ENCODE measurements at places on chromosomes 12 and 14.
A peak's percentile ranks its signal among the peaks of the same experiment; 100 is the strongest.

- DNase-seq: peak; percentile 66
Measured at GRCh38 chr12:122980183-122981035, at the start of gene ARL6IP4. Gene ARL6IP4, plus strand, starts transcription at chr12:122980681. Its CDS starts 459 bp downstream, at chr12:122981140.

- no peak for DNase-seq
Measured at GRCh38 chr12:41515953-41516352, 327.8 kb downstream of the PDZRN4 start.

- DNase-seq: no peak
Measured at GRCh38 chr14:97369901-97370300, 572.7 kb downstream of the VRK1 start.

GRCh38 chr14:48580692-48581091, 905.3 kb upstream of the MDGA2 start:
- DNase-seq: no peak

DNA sequence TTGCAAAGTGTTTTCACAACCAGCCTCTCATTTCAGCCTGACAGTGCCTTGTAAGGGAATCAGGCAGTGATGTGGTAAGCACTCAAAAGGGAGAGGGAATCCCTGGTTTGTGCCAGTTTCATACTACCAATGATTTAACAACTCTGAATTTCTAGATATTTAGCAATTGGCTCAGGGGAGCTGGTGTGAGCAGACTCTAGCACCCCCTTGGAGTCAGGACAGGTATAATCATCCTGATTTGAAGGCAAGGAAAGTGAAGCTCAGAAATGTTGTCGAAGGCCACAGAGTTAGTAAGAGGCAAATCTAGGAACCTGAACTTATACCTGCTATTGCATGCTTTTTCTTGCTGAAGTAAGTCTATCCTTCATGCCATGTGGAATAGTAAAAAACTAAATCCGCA, 63.1 kb upstream of the DACT1 start:
- no peak for DNase-seq

GRCh38 chr12:102951841-102952240, 5.6 kb upstream of the ASCL1 start:
- no peak for DNase-seq

GRCh38 chr14:22838631-22839041, 2.3 kb downstream of the MMP14 start:
- DNase-seq: peak; percentile 82

GRCh38 chr12:55925870-55926737, 1.6 kb downstream of the PYM1 start:
- DNase-seq: no peak

DNA sequence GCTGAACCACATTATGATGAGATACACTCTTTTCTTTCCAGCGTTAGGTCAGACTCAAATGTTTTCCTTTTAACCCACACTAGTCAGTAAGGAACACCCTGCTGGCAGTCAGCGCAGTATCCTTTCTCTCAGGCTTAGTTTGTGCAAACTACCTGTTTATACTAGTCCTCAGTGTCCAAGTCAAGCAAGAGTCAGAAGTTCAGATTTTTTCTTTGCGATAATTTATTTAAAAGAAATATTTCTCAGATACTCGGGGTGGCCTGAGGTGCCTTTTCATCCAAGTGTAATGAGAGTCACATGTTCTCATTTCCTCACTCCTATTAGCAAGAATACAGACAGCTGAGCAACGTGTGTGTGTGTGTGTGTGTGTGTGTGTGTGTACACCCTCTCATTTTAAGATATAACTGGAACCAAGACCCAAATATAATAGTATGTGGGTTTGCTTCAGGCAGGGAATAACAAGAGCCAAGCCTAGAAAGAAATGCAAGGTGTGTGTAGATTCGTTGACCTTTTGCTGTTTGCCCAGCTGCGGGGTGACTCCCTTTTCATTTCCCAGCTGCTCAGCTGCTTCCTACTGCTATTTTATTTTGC, 182.7 kb downstream of the KICS2 start:
- DNase-seq: peak; percentile 38

DNA sequence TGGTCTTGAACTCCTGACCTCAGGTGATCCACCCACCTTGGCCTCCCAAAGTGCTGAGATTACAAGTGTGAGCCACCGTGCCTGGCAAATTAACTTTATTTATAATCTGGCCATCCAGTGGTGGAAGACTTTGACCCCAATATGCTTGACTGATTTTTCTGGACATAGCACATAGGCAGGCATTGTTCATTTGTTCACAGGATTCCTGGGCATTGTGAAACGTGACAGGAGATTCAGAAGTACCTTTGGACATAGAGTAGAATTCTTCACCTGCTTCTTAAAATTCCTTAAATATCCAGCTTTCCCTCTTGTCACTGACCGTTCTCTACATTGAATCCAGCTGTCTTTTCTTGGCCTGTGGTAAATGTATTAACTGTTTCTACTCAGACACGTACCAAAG, 103.1 kb downstream of the SCN8A start:
- no peak for DNase-seq

GRCh38 chr12:65881348-65881961, 57.2 kb downstream of the HMGA2 start:
- DNase-seq: peak; percentile 76

GRCh38 chr12:122753319-122753650, 661 bp downstream of the DENR start:
- no peak for DNase-seq

- DNase-seq: no peak
Measured at GRCh38 chr14:94449930-94450329, 2.7 kb downstream of the SERPINA11 start.

GRCh38 chr12:51381226-51382079, 9.8 kb downstream of the GALNT6 start:
- peak; percentile 44 for DNase-seq

DNA sequence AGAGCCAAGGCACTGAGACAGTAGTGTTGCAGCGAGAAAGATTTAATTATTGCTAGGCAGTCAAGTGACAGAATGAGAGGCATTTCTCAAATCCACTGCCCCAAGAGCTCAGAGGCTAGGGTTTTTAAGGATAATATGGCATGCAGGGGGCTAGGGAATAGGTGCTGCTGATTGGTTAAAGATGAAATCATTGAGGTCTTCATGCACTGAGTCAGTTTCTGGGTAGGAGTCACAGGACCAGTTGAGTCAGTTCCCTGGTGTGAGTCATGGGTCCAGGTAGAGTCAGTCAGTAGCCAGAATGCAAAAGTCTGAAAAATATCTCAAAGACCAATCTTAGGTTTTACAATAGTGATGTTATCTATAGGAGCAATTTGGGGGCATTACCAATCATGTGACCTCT, 323.8 kb downstream of the RGS6 start:
- DNase-seq: no peak

DNA sequence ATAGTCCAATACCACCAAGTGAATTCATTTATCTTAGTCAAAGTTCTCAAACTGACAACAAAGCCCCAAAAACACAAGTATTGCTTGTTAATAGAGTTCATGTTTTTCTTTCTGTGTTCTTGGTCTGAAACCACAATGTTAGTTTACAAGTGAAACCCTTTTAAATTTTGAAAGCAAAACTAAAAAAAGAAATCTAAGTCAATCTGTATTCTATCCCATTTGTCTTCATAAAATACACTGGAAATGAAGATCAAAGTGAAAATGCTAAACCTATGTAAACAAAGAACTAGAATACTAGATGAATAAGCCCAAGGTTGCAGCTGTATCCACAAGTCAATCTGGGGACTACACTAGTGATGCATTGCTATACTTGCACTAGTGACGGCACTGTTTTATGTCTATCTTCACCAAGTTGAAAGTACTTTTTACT, 10.4 kb downstream of the MAP4K5 start:
- no peak for DNase-seq

DNA sequence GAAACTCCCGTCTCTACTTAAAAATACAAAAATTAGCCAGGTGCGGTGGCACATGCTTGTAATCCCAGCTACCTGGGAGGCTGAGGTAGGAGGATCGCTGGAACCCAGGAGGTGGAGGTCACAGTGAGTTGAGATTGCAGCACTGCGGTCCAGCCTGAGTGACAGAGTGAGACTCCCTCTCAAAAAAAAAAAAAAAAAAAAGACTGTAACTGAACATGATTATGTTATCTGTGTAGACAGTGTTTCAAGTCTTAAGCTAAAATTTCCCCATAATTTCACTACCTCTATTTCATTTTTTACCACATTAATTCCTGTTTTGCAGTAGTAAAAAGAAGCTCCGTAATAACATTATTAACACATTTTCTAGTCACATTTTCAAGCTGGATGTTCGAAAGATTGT, 5.4 kb downstream of the PLBD1 start:
- no peak for DNase-seq

GRCh38 chr12:116694653-116695463, 43.0 kb downstream of the SPRING1 start:
- no peak for DNase-seq

- DNase-seq: peak; percentile 91
Measured at GRCh38 chr14:69153152-69153872, 393 bp upstream of the DCAF5 start.

GRCh38 chr12:24822121-24822899, 126.6 kb downstream of the BCAT1 start:
- DNase-seq: peak; percentile 81

DNA sequence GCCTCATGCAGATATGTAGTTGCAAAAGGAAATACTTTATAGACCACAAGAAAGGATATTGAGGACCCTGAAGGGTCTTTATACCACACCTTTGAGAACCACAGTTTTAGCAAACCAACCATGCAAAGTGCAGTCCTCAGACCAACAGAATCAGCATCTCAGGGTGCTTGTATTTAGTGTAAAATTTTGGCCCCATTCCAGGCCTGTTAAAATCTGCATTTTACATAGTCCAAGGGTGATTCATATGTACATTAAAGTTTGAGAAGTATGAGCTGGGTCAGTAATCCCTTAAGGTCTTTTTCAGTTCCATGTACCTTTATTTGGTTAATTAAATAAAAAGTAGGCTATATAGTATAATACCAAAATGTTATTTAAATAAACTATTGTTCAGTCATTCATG, 91.2 kb downstream of the WNK1 start:
- DNase-seq: peak; percentile 77

DNA sequence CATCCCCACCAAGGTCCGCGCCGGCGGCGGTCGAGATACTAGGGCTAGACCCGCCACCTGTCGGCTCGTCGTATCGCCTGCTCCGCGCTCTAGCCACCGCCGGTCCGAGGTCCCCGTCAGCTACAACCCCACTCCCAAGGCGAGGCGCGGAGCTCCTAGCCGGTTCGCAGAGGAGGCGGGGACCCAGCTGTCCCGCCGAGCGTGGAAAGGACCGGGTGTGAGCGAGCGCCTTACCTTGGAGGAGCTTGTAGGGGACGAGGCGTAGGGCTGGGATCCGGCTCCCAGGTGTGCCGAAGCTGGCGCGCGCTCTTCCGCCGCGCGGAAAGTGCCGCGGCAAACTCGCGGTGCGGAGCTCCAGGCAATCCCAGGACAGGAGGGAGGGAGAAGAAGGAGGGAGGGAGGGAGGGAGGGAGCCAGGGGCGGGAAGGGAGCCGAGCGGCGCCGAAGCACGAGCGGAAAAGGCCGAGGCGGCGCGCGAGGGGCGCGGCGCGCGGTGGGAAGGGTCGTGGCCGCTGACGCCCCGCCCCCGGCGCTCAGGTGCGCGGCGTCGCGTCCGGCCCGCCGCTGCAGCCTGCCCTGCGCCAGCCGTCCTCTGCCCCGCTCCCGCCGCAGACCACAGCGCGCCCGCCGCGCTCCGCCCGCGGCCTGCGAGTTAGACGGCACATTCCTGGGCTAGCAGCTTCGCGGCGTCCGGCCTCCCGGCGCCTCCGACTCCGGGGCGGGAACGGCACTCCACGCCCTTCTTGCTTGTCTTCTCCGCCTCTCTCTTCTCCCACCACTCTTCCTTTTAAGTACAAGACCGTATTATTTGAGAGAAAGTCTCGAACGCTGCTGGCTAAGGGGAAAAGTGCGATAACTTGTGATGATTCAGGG, at the start of gene PAWR:
Gene PAWR, minus strand, starts transcription at position 327 of the 873 bp plus-strand sequence. CDS start 720 bp downstream, outside the sequence.
- peak; percentile 95 for DNase-seq

- no peak for DNase-seq
Measured at GRCh38 chr12:114286145-114286544, 119.8 kb downstream of the TBX5 start.

GRCh38 chr12:32089586-32089985, 17.1 kb upstream of the BICD1 start:
- no peak for DNase-seq

DNA sequence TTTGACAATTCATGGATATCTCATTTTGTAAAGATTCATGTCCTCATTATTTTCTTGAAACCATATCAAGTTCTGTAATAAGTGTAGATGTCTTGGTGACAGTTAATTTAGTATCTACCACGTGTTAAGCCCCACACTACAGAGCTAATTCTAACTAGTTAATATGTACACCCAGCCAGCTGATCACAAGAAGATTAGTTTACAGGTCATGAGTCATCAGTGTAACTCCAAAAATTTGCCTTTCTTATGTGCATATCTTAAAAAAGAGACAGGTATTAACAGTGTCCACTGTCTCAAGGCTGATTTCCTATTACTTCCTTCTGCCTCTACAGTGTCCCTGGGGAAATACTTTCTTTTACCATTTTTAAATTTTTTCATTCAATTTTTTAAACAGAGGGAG, 13.3 kb upstream of the YBX3 start:
- DNase-seq: no peak

DNA sequence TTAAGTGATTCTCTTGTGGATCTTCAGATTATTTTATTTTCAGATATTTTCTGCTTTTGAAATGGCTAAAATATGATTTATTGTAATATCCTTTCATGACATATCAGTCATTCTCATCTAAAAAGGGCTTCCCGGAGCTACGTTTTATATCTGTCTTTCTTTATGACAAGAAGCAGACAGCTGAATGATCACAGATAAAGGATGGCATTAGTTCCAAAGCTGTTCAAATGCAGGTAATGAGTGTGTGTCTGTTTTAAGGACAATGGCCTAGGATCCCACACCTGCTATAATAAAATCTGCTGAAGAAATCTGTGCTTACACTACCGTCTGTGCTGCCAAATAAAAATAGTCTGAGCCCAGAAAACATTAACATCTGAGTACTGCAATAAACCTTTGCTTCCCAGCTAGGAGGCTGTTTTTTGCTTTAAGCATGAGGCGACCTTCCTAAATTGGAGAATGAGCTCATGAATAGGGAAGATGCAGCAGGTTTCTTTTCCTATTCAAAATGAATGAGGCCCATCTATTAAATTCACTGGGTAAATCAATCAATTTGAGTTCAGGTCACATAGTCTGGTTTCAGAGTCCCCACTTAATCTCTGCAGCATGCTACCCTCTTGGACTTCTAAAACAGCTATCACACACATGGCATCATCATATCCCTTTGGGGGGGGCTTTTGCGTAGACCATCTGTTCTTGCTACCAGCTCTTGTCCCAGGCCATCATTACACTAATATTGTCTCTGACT, 498.5 kb downstream of the NELL2 start:
- DNase-seq: no peak

DNA sequence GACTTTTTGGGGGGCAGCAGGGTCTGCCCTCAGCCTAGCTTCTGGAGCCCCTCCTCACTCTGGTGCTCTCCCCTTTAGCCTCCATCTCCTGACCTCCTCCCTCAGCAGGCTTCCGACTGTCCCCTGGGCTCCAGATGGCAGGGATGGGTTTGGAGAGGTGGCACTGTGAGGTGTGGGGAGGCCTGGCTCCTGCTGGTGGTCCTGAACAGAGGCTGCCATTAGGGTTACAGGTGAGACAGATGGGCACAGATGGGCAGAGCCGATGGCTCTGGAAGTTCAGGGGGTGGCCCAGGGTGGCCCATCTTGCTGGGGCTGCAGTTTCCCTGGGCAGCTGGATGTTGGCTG, 68.5 kb upstream of the BEGAIN start:
- no peak for DNase-seq
